ENCODE measurements at places on chromosomes 4 and X.

- no peak for DNase-seq
Measured at GRCh38 chr4:61922766-61923165, 722.6 kb downstream of the ADGRL3 start.

DNA sequence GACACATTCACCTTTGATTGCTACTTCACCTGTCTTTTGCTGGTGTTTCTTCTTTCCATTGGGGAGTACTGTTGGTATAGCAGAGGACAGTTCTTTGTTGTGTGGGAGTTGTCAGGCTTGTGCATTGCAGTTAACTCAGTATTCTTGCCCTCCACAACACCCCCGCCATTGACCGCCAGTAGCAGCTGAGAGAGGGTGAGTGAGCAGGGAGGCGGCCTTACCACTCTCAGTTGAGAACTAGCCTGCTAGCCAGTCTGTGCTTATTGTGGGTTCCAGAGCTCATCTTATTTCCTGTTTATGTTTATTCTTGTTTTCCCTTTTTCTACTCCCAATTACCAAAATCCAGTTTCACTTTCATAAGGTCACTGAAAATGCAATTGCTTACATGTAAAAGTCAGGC, 52.2 kb downstream of the STIM2 start:
- no peak for DNase-seq

- DNase-seq = no peak
Measured at GRCh38 chr4:35167385-35167784, 1076.9 kb downstream of the ARAP2 start.

- no peak for DNase-seq
Measured at GRCh38 chr4:36349938-36350549, 68.6 kb downstream of the DTHD1 start.

DNA sequence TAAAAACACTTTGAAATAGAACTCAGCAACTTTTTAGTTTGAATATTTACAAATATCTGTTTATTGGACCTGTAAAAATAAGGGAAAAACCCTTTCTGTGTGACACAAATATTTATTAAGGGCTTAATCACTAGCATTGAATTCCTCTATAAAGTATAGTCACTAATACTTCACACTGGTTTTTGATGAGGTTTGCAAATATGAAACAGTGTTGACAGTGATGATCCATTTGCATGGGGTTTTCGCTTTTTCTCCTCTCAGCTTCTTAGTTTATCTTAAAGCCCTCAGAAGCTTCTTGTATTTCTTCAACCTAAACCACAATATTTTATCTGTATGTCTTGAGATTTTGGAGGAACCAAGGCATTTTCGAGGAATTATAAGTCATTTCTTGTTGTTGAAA, 96.6 kb upstream of the TEX13A start:
- no peak for DNase-seq

DNA sequence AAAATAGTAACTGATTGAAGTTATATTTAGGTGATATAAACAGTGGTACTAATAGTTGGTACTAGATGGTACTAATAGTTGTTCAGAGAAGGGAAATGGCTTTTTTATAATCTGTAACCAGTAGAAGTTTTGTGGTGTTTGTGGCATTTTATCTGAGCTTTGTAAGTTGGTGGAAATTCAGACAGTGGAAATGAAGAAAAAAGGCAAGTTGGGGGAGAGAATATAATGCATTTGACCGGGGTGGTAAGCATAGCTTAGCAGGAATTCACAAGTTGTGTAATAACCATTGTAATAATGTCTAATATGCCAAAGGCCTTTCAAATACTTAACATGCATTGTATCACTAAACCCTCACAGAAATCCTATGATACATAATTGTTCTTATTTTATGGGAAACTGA, 36.3 kb downstream of the DTHD1 start:
- DNase-seq = no peak

DNA sequence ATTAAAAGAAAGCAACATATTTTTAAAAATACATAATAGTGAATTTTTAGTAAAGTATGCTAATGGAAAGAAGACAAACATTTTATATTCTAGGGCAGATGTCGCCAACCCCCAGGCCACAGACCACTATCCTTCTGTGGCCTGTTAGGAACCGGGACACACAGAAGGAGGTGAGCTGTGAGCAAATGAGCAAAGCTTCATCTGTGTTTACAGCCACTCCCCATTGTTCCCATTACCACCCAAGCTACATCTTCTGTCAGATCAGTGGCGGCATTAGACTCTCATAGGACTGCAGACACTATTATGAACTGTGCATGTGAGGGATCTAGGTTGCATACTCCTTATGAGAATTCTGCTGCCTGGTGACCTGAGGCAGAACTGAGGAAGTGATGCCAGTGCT, 37.0 kb upstream of the FAT4 start:
- DNase-seq = no peak

DNA sequence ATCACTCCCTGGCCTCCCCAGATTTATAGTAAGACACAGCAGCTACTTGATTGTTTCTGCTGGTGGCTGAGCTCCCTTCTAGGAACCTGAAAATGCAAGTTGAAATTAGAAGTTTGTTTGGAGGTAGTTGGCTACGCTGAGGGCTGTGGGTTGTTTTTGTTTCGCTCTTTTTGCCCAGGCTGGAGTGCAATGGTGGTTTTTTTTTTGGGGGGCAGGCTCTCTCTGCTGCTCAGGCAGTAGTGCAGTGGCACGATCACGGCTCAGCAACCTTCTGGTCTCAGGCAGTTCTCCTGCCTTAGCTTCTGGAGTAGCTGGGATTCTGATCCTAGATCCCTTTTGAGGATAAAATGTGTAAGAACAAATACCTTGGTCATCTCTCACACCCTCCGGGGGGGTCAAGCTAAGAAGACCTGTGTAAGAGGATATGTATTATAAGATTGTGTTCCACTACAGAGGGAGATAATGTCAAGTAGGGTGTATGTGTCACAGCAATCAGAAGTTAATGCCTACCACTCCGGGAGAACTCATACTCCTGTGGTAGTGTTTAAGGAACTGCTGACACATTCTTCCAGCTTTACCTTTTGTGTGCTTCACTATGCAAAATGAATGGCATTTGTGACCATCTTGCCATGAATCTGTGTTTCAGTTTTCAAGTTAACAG, 9.7 kb downstream of the JADE1 start:
- DNase-seq = no peak

- no peak for DNase-seq
Measured at GRCh38 chrX:65528705-65529340, 5.8 kb downstream of the LAS1L start.

DNA sequence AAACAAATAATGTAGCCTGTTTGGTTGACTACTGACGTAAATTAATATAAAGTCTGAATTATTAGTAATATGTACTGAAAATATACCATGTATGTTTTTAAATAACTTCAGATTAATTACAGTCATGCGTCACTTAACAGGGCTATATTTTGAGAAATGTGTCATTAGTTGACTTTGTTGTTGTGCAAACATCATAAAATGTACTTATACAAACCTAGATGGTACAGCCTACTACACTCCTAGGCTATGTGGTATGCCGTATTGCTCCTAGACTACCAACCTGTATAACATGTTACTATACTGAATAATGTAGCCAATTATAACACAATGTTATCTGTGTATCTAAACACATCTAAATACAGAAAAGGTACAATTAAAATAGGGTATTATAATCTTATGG, 66.6 kb downstream of the RNF150 start:
- no peak for DNase-seq

DNA sequence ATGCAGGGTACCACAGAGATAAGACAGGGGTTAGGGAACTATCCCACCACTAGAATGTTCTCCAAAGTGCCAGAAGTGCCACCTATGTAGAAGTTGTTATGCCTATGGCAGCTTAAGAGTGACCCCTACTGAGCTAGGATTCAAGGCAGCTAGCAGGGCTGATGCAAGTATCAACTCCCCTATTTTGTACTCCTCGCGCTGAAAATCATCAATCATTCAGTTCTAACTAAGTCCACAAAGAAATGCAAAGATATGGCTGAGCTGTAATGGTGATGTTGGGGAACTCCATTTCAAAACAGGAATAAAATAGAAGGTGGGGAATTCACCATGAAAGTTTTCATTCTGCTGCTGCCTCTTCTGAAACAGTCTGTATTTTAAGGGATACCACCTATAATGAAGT, 13.8 kb downstream of the ACSL4 start:
- DNase-seq = no peak

DNA sequence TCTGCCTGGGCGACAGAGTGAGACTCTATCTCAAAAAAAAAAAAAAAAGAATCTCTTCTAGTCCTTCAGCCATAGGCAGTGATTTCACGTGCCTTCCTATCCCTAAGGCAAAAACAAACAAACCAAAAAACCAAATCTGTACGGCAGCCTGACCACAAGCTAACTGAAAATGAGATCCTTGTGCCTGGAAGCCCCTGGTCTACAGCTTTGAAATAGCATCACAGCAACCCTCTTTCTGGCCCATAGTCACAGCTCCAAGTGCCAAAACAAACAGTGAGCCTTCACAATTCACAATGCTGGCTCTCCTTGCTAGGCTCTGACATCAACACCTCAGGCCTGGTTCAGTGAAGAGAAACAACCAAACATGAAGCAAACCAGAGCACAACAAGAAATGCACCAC, 46.1 kb downstream of the TMEM150C start:
- no peak for DNase-seq
